ENCODE measurements at places on chromosomes 16 and 17.
A peak's percentile ranks its signal among the peaks of the same experiment; 100 is the strongest.

GRCh38 chr16:51981725-51982124 is 565.2 kb downstream of the TOX3 start:
- no peak for DNase-seq

DNA sequence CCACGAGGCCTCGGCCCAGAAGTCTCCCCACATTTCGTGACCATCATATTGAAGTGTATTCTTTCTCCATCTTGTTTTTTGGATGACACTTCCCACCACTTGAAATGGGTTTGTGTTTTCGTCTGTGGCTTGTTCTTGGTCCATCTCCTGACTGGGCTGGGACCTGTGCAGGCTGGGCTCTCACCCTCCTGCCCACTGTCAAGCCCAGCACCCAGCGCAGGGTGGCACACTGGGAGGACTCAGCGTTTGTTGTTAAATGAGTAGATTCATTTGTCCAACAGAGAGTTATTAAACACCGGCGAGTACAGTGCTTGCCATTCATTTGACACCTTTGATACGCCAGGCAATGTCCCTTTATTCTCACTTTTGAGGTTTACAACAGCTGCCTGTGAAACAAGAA is 22.6 kb downstream of the NT5M start:
- DNase-seq: no peak

- DNase-seq: peak; percentile 98
These were observed 8.3 kb downstream of the CUEDC1 start for GRCh38 chr17:57946798-57947358.

DNA sequence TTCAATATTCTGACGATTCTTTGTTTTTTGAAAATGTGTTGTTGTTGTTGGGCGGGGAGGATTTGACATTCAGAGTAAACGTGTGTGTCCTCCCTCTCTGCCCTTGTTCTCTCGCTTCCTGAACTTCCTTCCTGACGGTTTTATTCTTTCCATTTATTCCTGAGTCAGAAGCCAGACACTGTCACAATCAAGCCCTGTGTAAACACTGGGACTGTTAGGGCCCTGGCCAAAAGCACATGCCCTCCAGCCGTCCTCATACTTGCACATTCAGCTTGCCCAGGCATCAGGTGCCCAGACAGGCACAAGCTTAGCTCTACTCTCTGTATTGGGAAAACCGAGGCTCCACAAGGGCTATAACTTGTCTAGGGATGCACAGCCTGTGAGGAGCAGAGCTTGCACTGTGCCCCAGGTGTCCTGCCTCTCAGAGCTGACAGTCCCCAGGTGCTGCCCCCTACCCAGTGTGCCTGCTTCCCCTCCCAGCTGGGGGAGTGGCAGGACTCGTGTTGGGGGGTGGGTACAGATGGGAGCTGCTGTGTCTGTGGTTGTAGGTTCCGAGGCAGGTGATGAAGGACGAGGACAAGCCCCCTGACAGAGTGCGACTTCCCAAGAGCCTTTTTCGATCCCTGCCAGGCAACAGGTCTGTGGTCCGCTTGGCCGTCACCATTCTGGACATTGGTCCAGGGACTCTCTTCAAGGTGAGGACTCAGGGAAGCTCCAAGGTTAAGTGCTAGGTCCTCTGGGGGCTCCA is 9.7 kb downstream of the ADGRG3 start:
- DNase-seq: no peak

- DNase-seq: no peak
These were observed 26.8 kb downstream of the COG4 start for GRCh38 chr16:70496513-70496912.

DNA sequence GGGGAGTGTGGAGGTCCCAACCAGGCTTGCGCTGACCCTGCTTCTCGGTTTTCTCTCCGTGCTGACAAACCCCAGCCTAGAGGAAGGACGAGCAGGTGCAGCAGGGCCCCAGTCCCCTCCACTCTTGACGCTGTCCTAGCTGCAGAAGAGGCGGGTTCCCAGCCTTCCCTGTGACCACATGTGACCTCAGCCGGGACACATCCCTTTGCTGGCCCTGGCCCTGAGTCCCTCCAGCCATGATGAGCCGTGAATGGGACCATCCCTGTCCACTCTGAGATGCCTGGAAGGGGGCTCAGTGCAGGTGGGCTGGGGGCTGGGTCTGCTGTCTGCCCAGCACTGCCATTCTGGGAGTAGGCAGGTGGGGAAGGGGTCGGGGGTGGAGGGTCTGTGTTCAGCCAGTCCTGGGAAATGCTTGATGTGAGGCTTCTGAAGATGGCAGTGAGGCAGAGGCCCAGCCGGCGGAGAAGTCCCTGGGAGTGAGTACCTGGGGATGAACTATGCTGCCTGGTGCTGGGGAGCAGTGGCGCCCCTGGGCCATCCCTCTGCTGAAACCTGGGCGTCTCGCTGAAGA is 1.9 kb upstream of the TUBB3 start:
- no peak for DNase-seq

- no peak for DNase-seq
These were observed 28.3 kb upstream of the MYH10 start for GRCh38 chr17:8658810-8659209.

DNA sequence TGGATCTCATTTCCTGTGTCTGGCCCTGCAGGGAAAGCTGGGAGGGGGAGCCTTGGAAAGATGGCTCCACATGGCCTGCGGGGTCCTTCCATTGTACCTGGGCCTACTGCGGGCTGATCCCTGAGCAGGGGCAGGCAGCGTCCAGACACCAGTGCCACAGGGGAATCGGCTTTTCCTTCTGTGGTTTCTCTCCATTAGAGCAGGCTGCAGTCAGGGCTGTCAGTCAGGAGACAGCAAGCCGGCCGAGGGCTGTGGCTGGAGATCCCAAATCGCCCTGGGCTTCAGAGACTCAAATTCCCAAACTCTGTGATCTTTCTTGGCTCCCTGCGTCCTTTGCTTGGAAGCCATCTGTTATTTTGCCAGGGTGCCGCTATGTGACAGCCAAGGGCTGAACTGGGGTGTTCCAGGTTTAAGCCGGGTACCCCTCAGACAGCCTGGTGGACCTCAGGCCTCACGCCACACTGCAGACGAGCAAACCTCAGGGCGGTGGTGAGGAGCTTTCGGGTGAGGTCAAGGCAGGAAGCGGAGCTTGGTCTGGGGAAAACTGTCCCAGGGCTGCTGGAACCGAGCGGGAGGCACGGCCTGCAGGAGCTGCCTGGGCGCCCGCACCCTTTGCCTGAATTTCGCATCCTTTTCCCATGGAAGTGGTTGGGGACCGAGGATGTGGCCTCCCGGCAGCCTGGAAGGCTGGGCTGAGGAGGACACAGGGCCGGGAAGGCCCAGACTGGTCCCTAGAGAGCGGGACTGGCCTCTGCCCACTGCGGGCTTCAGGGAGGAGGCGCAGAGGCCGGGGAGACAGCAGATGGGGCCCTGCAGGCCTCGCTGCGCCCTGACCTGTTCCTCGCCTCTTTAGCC is 1.5 kb upstream of the CPNE7 start:
- no peak for DNase-seq

DNA sequence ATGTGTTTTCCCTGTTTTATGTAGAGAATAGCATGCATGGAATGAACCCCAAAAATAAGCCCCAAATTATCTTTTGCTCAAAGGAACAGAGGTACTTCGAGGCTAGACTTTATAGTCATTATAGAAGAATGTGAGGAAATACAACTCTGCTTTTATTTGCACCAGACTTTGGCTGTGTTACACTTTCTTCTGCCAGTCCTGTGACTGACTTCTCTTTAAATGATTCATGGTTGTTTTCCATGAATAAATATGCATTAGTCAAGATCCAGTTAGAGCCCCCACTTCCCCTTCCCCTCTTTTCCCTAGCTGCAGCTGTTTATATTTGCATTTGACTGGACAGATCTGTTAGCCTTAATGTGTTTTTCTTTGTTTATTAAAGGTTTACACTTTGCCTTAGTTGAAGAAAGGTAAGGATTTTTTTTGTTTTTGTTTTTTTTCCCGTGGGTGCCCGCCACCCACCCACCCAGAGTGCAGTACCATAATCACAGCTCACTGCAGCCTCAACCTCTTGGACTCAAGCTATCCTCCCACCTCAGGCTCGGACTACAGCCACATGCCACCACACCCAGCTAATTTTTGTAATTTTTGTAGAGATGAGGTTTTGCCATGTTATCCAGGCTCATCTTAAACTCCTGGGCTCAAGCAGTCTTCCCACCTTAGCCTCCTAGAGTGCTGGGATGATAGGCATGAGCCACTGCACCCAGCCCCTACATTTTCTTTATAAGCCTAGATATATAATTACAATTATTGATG is 152.6 kb downstream of the CYB561 start:
- peak; percentile 73 for DNase-seq

DNA sequence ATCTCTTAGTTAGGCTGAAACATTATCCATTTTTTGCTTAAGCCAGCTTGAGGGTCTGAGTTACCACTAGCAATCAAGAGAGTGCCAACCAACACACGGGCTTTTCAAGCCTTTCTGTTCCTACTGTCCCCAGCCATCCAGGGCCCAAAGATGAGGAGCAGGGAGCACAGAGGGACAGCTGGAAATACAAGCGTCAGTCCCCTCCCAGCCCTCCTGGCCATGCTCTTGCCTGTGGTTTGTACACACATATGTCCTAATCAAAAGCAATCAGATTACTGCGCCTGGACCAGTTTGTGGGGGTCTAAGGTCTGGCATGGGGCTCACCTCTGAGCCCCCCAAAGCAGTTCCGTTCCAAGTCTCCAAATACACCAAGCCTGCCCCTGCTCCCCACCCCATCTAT is 3.5 kb downstream of the CORO7 start:
- no peak for DNase-seq

DNA sequence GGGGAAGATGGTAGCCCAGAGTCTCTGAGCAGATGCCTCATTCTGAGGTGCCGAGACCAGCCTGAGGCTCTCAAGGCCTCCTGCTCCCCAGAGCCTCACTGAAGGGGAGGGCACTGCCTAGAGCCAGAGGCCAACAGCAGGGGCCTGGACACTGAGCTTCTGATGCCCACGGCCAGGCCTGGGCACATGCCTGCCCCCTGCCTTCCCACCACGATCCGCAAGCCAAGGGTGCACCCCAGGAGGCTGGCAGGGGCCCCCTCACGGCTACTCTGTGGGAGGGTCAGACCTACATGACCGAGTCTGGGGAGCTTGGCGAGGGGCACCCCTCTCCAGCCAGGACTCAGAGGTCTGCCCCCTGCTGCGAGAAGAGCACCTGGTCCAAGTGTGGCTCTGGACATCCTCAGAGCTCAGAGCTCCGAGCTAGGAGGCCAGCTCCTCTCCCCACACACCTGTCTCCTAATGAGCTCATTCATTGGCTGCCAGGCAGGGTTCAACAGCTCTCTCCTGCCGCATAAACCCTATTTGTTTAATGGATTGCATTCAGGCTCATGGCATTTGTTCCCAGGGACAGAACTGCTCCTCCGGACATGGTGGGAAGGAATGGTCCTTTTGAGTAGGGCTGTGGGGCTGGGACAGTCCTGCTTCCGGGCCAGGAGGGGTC is 13.9 kb downstream of the OTOP3 start:
- no peak for DNase-seq

DNA sequence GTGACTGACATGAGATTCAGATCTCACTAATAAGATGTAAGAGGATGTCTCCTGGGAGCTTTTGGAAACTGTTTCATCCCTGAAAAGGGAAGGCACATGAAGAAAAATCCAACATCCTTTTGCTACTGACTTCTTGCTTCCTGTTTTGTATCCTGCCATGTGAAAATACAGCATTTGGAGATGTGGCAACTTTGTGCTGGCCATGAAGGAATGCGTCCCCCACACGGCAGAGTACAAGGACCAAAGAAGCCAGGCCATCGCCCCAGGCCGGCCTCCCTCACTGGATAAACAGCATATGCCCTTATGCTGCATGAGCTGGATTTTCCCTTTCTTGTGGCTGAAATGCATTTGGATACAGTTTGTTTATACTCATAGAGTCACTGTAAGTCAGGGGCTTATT is 5.5 kb upstream of the HASPIN start:
- peak; percentile 47 for DNase-seq

DNA sequence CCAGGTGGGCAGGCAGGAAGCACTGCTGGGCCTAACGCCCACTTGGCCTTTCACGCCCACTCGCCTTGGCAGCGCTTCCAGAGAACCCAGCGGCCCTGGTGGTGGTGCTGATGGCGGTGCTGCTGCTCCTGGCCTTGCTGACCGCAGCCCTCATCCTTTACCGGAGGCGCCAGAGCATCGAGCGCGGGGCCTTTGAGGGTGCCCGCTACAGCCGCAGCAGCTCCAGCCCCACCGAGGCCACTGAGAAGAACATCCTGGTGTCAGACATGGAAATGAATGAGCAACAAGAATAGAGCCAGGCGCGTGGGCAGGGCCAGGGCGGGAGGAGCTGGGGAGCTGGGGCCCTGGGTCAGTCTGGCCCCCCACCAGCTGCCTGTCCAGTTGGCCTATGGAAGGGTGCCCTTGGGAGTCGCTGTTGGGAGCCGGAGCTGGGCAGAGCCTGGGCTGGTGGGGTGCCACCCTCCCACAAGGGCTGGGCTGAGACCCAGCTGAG is 64.7 kb downstream of the MRC2 start:
- DNase-seq: no peak

All from suppressor macrophage treated with lipopolysaccharide for 1 hour (primary cell).